ENCODE measurements at places on chromosomes 5 and 9.

- H3K27me3 ChIP-seq: no peaks in the 10 kb centered on the region
- DNase-seq: no peak
- no peaks in the 10 kb centered on the region for H3K4me1 ChIP-seq
- no peak overlapping the region for H3K4me3 ChIP-seq
- H3K36me3 ChIP-seq: no peaks in the 10 kb centered on the region
These were observed 256.3 kb downstream of the NNT start for GRCh38 chr5:43859309-43859708.

DNA sequence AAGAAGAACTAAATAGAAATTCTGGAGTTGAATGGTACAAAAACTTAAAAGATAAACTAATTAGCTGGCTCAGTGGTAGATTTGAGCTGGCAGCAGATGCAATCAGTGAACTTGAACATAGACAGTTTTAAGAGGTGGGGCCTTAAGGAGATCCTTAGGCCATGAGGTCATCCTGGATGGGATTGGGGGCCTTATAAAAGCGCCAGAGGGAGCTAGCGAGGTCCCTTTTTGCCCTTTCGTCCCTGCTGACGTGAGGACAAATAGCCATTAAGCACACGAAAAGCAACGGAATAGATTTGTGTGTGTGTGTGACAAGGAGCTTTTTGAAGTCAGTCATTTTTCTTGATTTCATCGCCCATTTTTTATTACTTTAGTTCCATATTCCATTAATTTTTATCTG lies 83.3 kb downstream of the ZNF354C start:
- no peak overlapping the region for H3K4me3 ChIP-seq
- H3K4me1 ChIP-seq: peaks cover 17% of the 10 kb centered on the region
- H3K27ac ChIP-seq: no peak overlapping the region
- no peaks in the 10 kb centered on the region for H3K36me3 ChIP-seq

DNA sequence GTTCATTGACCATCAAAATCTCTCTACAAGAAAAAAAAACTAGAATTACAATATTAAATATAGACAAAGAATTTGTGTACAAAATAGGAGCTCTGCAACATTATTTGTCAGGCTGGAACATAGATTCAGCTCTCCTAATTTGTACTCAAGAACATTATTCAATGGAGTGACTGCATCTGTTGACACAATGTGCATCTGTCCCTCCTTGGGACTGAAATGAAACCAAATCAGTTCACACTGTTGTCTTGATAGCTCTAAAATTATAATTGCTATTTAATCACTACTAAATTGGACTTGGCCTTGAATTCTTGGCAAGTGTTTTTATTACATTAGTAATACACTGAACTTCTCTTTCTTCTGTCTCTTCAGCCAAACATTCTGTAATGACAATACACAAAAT lies 47.7 kb downstream of the FTMT start:
- H3K4me3 ChIP-seq: no peak overlapping the region
- H3K27ac ChIP-seq: no peak overlapping the region
- no peaks in the 10 kb centered on the region for H3K27me3 ChIP-seq
- H3K36me3 ChIP-seq: no peaks in the 10 kb centered on the region

DNA sequence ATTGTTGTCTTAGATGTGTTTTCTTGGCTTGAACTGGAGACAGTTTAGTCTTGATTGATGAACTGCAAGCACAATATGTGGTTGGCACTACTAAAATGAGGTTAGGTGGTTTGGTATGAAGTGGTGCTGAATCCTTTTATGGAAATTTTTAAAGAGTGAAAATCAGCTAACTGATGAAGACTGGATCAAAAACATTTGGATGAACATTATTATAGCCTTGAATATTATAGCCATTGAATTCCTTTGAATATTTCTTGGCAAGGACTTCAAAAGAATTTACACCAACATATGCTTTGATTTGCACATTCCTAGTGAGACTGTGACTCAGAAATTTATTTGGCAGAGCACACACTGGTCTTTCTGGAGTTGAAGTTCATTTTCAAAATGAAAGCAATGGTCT lies 318.3 kb downstream of the CHSY3 start:
- H3K27me3 ChIP-seq: no peaks in the 10 kb centered on the region
- no peaks in the 10 kb centered on the region for H3K36me3 ChIP-seq
- no peak for DNase-seq
- no peak overlapping the region for H3K4me3 ChIP-seq
- peaks cover 9% of the 10 kb centered on the region for H3K4me1 ChIP-seq

DNA sequence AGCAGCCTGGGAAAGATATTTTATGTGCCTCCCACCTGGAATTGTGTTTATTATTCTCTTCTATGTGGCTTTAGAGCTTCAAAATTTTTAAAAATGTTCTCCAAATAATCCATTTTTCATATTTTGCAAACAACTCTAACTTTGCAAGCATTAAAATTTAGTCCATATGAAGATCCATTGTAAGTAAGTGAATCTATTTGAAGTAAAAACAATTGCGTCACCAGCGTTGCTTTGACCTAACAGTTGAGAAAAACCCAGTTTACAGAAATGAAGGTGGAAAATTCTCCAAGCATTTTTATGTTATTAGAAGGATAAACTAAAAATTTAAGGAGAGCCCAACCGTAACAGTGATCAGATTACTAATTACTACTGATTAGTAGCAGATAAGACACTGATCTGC lies 38.9 kb upstream of the TLX3 start:
- H3K27ac ChIP-seq: no peak overlapping the region
- H3K4me1 ChIP-seq: no peaks in the 10 kb centered on the region
- no peak for DNase-seq
- H3K27me3 ChIP-seq: no peaks in the 10 kb centered on the region

GRCh38 chr9:83458530-83458929 lies 79.7 kb downstream of the FRMD3 start:
- DNase-seq: no peak
- H3K27me3 ChIP-seq: no peaks in the 10 kb centered on the region
- H3K4me1 ChIP-seq: no peaks in the 10 kb centered on the region
- no peak overlapping the region for H3K27ac ChIP-seq

GRCh38 chr5:18461766-18462165 lies 827.5 kb downstream of the TAF11L14 start:
- no peaks in the 10 kb centered on the region for H3K27me3 ChIP-seq
- no peaks in the 10 kb centered on the region for H3K36me3 ChIP-seq
- no peaks in the 10 kb centered on the region for H3K4me1 ChIP-seq
- DNase-seq: no peak

GRCh38 chr5:10602031-10602806 lies 38.3 kb downstream of the ANKRD33B start:
- DNase-seq: no peak
- H3K4me3 ChIP-seq: peak overlapping the region; percentile 40
- H3K27me3 ChIP-seq: peaks cover 3% of the 10 kb centered on the region
- H3K27ac ChIP-seq: peak overlapping the region; percentile 20
- no peaks in the 10 kb centered on the region for H3K36me3 ChIP-seq

GRCh38 chr9:111825468-111826145 lies 30.9 kb upstream of the SHOC1 start:
- no peak for DNase-seq
- no peak overlapping the region for H3K27ac ChIP-seq
- no peaks in the 10 kb centered on the region for H3K4me1 ChIP-seq
- no peaks in the 10 kb centered on the region for H3K36me3 ChIP-seq
- H3K27me3 ChIP-seq: no peaks in the 10 kb centered on the region
- no peak overlapping the region for H3K4me3 ChIP-seq

DNA sequence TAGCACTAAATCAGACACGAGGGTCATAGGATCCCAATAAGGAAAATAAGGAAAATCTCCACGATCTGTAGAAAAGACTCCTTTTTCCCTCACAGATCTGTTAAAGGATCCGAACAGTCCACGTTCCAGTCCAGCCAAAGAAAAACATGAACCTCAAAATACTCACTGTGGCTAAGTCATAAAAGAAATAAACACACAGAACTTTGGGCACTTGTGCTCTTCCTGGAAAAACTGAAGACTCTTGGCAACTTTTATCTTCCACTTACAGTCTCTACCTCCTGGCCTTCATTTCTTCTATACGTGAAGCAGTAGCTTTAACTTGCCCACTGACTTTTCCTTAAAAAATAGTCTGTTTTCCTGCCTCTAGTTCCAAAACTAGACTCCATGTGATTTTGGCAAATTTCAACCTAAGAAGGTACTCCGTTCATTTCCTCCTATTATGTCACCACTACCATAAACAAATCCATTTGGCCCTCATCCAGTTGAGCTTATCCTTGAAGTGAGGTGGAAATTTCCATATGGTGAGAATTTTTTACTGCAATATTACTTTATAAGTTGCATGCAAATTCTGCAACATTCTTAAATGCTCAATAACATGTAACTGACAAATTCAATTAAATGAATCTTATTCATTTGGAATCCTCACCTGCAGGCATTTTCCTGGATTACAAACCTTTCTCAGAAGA lies 5.3 kb upstream of the LHFPL2 start:
- DNase-seq: no peak
- no peaks in the 10 kb centered on the region for H3K36me3 ChIP-seq
- no peak overlapping the region for H3K4me3 ChIP-seq
- H3K4me1 ChIP-seq: no peaks in the 10 kb centered on the region
- no peaks in the 10 kb centered on the region for H3K27me3 ChIP-seq

GRCh38 chr5:98938464-98938863 lies 9.7 kb upstream of the CHD1 start:
- no peaks in the 10 kb centered on the region for H3K4me1 ChIP-seq
- no peak overlapping the region for H3K4me3 ChIP-seq
- H3K36me3 ChIP-seq: no peaks in the 10 kb centered on the region
- no peak overlapping the region for H3K27ac ChIP-seq
- no peaks in the 10 kb centered on the region for H3K27me3 ChIP-seq

GRCh38 chr5:57692582-57693487 lies 210.2 kb upstream of the ACTBL2 start:
- peak overlapping the region; percentile 77 for H3K27ac ChIP-seq
- DNase-seq: no peak
- peak overlapping the region; percentile 2 for H3K4me3 ChIP-seq
- no peaks in the 10 kb centered on the region for H3K4me1 ChIP-seq
- H3K27me3 ChIP-seq: no peaks in the 10 kb centered on the region
- H3K36me3 ChIP-seq: no peaks in the 10 kb centered on the region

- H3K4me1 ChIP-seq: peaks cover 4% of the 10 kb centered on the region
- H3K27me3 ChIP-seq: no peaks in the 10 kb centered on the region
- peaks cover 7% of the 10 kb centered on the region for H3K36me3 ChIP-seq
- no peak overlapping the region for H3K27ac ChIP-seq
- peak overlapping the region; percentile 31 for H3K4me3 ChIP-seq
These were observed 3.1 kb downstream of the EGFL7 start for GRCh38 chr9:136665704-136666371.

GRCh38 chr9:6538666-6539071 lies 106.9 kb downstream of the GLDC start:
- H3K27ac ChIP-seq: no peak overlapping the region
- H3K27me3 ChIP-seq: no peaks in the 10 kb centered on the region
- DNase-seq: no peak
- no peaks in the 10 kb centered on the region for H3K36me3 ChIP-seq
- H3K4me1 ChIP-seq: no peaks in the 10 kb centered on the region

DNA sequence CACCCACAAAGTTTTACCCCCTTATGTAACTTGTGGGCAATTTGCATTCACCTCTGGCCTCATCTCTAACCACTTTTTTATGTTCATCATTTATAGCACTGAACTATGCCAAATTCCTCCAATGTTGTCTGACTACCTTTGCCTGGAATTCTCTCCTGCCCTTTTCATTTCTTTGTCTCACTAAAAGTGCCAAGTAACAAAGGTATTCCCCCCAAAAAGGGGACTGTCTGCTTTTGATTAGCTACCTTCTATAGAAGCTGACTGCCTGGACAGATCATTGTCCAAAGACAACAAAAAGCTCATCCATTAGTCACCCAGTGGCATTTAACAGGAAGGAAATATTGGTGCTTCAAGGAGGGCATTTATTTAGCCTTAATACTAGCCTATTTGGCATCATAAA lies 189.9 kb upstream of the VCAN start:
- no peak overlapping the region for H3K4me3 ChIP-seq
- no peaks in the 10 kb centered on the region for H3K4me1 ChIP-seq
- H3K36me3 ChIP-seq: no peaks in the 10 kb centered on the region
- no peaks in the 10 kb centered on the region for H3K27me3 ChIP-seq

GRCh38 chr9:129377181-129377580 lies 199.1 kb upstream of the IER5L start:
- H3K4me3 ChIP-seq: no peak overlapping the region
- H3K36me3 ChIP-seq: no peaks in the 10 kb centered on the region
- no peak overlapping the region for H3K27ac ChIP-seq

- H3K36me3 ChIP-seq: no peaks in the 10 kb centered on the region
- DNase-seq: no peak
- no peaks in the 10 kb centered on the region for H3K4me1 ChIP-seq
These were observed 1201.4 kb upstream of the C9orf72 start for GRCh38 chr9:28774433-28775235.

- no peak overlapping the region for H3K27ac ChIP-seq
- no peak for DNase-seq
- no peaks in the 10 kb centered on the region for H3K27me3 ChIP-seq
- H3K4me1 ChIP-seq: peaks cover 100% of the 10 kb centered on the region
These were observed 162.7 kb downstream of the MACROH2A1 start for GRCh38 chr5:135236228-135236907.

- no peak for DNase-seq
- peaks cover 34% of the 10 kb centered on the region for H3K4me1 ChIP-seq
- H3K4me3 ChIP-seq: no peak overlapping the region
- H3K27me3 ChIP-seq: no peaks in the 10 kb centered on the region
These were observed 183.8 kb downstream of the NR3C1 start for GRCh38 chr5:143219696-143220095.

- H3K4me3 ChIP-seq: no peak overlapping the region
- no peaks in the 10 kb centered on the region for H3K4me1 ChIP-seq
- no peak overlapping the region for H3K27ac ChIP-seq
These were observed 140.0 kb downstream of the BARX1 start for GRCh38 chr9:93815135-93815534.

- no peak overlapping the region for H3K4me3 ChIP-seq
- H3K27ac ChIP-seq: no peak overlapping the region
- no peaks in the 10 kb centered on the region for H3K36me3 ChIP-seq
- no peaks in the 10 kb centered on the region for H3K27me3 ChIP-seq
These were observed 28.1 kb downstream of the TMOD1 start for GRCh38 chr9:97529363-97530076.

DNA sequence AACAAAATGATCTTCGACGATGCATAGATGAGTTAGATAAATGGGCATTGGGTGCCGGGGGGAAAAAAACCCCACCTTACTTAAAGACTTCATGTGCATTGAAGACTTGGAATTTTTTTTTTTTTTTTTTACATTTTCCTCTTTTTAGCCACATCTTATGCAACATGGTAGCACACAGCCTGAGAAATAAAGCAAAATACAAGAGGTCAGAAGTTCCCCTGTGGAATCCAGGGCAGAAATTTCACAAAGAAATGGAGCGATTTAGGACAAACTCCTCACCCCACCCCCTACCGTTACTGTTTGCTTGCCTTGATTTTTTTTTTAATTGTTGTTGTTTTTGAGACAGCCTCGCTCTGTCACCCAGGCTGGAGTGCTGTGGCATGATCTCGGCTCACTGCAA lies 153.2 kb downstream of the GOLPH3 start:
- no peaks in the 10 kb centered on the region for H3K27me3 ChIP-seq
- H3K4me1 ChIP-seq: peaks cover 17% of the 10 kb centered on the region

DNA sequence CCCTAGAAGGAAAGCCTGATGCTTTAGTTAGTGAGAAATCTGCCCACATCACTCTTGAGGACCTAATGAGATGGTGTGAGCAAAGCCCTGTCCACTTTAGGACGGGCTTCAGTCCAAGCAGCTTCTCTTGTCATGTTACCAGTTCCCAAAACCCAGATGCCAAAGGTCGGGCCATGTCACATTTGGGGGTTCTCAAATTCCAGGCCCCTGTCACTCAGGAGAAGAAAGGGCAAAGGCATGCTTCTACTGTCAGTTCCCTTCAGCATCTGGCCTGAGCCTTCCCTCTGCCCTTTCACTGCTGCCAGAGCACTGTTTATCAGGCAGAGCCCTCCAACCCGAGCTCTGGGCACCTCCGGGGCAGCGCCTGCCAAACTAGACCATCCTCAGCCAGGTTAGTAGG lies 556.0 kb downstream of the BNC2 start:
- H3K27ac ChIP-seq: peak overlapping the region; percentile 26
- H3K4me1 ChIP-seq: peaks cover 11% of the 10 kb centered on the region
- no peak overlapping the region for H3K4me3 ChIP-seq
- peaks cover 60% of the 10 kb centered on the region for H3K27me3 ChIP-seq
- H3K36me3 ChIP-seq: no peaks in the 10 kb centered on the region
- DNase-seq: no peak
